ENCODE measurements at places on chromosomes 4 and X.

GRCh38 chrX:39491548-39492297 lies 606.0 kb downstream of the BCOR start:
- DNase-seq = peak; percentile 14

GRCh38 chrX:120365320-120365719 lies 3.4 kb downstream of the ATP1B4 start:
- no peak for DNase-seq

GRCh38 chr4:168163106-168163505 lies 70.8 kb downstream of the ANXA10 start:
- no peak for DNase-seq

DNA sequence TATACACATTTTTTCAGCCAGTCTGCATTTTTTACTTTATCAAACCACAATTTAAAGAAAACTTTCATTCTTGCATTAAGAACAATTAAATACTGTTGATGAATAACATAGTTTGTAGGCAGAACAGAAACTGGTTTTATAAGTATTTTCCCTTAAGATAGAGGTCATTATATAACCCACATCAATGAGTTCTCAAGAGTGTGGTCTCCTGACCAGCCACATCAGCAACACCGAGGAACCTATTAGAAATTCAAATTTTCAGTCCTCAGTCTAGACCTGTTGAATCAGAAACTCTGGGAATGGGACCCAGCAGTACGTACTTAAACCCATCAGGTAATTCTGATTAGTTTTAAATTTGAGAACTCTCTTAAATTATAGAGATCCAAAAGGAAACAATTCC lies 299.6 kb upstream of the ARSJ start:
- no peak for DNase-seq

- DNase-seq = no peak
These were observed 392.4 kb upstream of the ATOH1 start for GRCh38 chr4:93436000-93436626.

DNA sequence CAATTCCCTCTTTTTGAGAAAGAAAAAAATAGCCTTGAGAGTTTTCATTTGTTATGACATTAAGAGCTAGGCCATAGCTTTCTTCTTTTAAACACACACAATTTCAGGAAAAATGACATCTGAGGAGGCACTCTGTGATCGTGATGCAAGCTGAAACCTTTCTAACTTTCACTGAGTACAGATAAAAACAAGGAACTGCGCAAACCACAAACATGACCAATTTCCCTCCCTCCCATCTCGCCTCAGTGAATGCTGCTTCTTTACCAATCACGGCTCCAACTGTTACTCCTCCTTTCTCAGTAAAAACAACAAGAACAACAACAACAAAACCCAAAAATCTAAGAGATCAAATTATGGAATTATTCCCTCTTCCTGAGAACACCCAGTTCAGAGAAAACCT lies 626.8 kb downstream of the TLL1 start:
- no peak for DNase-seq

GRCh38 chrX:10107483-10107882 lies 49.3 kb upstream of the CLCN4 start:
- DNase-seq = no peak

DNA sequence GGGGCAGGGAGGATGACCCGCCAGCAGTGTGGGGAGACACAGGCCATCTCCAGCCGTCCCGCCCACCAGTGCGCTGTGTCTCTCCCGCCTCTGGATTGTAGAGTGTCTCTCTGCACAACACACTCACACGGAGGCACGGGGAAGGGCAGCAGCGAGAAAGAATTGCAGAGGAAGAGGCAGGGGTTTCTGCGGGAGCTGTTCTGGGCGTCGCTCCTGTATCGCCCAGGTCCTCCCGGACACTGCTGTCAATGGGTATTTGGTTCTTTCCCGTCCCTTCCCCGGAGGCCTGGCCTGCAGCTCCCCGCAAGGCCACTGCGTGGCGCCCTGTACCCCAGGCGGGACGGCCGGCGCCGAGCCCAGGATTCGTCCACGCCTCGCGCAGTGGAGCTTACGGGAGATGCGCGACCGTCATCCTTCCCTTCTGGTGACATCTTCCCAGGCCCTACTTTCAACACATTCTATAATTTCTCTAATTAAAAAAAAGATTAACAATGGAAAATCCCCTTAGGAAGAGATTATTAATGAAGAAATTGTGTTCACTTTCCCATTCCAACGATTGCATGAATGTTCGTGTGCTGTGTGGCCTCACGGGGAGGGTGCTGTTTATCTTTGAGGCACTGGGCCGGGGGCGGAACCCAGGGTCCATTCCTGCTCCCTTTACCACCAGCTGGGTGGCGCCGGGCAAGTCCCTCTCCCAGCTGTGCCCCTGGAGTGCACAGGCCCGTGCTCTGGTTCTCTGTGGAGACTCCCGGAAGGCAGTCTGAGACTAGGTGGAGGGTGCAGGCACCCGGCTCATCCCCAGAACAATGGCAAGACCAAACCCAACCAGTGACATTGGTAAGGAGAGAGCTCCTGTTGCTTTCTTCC lies 95.7 kb downstream of the CPZ start:
- DNase-seq = no peak

DNA sequence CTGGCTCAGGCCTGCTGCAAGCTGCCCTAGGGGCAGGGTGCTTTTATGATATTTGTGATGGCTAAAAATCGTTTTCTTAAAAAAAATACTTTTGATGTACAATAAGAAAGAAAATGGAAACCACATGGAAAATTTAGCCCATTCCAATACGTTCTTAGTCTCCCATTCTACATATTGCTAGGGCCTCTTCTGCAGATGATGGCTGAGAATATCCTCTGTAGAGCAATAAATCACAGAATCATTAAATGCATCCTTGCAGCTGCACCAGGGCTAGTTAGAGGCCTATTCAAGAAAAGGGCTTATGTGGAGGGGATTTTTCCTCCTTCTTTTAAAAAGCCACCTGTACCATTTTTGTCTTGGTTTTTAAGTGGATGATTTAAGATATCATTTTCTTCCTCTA lies 97.6 kb upstream of the C1GALT1C1 start:
- no peak for DNase-seq

DNA sequence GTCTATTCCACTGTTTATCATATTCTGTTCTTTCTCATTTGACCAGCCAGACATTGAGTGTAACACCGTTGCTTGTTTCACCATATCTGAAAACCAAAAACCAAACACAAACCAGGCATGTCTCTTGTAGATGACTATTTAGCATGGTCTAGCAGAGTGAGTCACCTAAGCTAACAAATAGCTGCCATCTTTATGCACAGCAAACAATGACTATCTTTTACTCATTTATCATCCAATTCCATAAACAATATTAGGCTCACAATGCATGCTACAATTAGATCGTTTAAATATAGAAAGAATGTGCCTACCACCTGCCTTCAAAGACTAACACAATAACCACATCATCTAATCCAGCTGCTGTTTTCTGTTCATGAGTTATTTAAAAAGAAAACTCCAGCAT lies 495.4 kb downstream of the PCDH19 start:
- no peak for DNase-seq

DNA sequence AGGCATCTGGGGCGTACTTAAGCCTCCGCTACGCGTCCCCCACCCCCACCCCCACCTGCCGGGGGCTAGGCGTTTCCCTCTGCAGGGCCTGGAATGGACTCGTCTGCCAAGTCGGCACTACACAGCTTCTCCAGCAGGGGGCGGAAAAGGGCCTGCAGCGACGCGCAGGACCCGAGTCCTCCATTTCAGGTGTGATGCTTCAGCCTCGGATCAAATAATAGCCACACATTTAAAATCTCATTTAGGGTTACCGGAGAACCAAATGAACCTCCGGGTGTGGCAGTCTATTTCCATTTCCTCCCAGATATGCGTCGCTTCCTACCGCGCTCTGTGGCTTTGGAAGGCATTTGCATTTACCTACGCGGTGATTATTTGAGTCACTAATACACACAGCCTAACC lies 2.9 kb downstream of the PAK3 start:
- peak; percentile 26 for DNase-seq

DNA sequence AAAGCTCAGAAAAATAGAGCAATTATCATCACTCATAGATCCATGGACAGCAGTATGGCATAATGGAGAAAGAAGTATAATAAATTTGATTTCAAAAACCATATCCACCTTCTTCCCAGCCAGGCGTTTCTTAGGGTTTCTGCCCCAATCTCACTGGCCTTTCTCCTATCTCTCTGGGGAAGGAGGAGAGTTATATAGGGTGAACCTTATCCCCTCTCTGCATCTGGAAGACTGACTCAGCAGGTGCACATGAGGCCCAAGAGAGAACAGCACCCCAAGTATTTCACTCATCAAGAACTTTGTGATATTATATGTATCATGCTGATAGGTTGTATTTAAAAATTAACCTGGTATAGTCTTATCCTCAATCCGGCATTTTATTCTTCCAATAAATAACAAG lies 318.8 kb upstream of the RASGEF1B start:
- DNase-seq = no peak

DNA sequence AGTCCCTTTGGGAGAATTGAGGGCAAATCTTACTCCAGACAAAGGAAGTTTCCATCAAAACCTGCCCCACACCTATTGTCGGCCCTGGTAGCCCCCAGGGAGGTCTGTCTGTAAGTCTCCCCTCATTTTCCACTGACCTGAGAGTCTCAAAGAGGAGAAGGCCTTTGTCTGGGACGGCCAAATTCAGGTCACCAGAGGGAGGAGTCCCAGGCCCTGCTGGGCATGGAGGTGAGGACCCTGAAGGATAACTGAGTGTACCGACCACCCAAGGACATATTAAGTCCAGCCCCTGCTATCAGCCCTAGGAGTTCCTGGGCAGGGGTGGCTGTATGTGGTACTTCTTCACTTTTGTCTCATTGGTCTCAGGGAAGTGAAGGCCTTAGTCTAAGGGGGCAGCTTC lies 229.9 kb downstream of the FGF13 start:
- no peak for DNase-seq

GRCh38 chr4:55510685-55511084 lies 36.0 kb downstream of the CLOCK start:
- no peak for DNase-seq

GRCh38 chr4:67366311-67366861 lies 178.9 kb downstream of the CENPC start:
- DNase-seq = no peak

DNA sequence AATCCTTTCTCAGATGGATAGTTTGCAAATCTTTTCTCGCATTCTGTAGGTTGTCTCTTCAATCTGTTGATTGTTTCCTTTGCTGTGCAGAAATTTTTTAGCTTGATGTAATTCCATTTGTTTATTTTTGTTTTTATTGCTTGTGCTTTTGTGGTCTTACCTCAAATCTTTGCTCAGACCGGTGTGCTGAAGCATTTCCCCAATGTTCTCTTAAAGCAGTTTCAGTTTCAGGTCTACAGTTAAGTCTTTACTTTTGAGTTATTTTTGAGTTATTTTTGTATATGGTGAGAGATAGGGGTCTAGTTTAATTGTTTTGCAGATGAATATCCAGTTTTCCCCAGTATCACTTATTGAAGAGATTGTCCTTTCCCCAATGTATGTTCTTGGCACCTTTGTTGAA lies 18.2 kb upstream of the SLC25A14 start:
- DNase-seq = no peak

DNA sequence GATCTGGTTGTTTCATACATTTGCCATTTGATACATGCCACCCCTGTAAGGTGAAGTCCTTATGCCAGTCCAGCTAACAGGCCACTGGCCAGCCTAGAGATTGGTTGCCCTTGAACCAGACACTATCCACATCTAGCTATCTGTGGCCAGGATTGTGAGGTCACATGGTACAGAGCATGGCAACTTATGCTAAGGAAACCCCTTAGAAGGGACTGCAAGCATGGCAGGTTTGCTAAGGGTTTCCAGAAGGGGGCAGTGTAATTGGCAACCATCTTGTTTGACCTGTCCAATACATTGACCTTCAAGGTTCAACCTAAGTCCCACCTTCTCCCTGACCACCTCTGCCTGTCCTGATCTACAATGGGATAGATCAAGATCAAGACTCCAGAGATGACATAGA lies 47.5 kb downstream of the SMC1A start:
- no peak for DNase-seq

- no peak for DNase-seq
These were observed 80.2 kb downstream of the ANKRD17 start for GRCh38 chr4:73178389-73178788.

GRCh38 chr4:27085396-27085795 lies 224.8 kb downstream of the STIM2 start:
- no peak for DNase-seq

- DNase-seq = no peak
These were observed 643 bp downstream of the FHL1 start for GRCh38 chrX:136147976-136148375.

DNA sequence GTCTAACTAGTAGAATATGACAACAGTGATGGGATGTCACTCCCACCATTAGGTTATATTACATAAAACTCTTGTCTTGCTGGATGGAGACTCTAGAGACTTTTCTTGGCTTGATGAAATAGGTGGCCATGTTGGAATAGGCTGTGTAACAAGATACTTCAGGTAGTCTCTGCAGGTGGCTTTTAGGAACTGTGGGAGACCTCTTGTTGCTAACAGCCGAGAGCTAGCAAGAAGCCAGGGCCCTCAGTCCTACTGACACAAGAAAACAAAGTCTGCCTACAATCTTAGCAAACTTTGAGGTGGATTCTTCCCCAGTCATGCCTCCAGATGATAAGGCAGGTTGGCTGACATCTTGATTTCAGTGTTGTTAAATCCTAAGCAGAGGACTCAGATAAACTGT lies 72.5 kb downstream of the GNL3L start:
- no peak for DNase-seq

DNA sequence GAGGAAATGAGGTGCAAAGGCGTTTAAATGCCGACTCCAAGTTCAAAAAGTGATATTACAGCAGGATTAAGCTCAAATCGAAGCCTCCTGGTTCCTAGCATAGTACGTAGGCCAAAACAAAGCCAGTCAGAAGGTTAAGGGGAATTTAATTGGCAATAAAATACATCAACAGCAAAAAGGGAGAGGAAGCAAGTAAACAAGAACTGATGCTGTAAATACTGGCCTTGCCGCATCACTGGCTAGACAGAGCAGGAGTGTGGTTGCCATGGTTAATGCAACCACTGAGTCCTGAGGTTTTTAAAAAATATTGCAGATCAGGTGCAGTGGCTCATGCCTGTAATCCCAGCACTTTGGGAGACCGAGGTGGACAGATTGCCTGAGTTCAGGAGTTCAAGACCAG lies 63.2 kb upstream of the FBXW7 start:
- no peak for DNase-seq

DNA sequence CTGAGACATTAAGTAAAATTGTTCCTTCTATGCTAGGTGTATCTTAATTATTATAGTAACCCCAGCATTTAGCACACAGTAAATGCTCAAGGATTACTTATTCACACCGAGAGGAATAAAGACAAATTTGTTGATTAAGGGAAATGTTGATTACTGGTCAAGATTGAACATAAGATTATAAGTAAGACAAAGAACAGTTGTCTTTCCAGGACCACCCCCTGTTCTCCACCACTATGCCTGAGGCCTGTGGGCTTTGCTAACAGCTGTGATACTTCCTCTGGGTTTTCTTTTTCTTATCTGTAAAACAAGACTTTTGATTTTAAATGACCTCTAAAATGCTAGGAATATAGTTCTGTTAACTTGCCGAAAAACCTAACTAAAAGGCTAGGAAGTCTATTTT lies 128.0 kb downstream of the DCLK2 start:
- no peak for DNase-seq

GRCh38 chr4:125486351-125486750 lies 171.6 kb downstream of the FAT4 start:
- DNase-seq = no peak

All from stimulated activated CD4-positive, alpha-beta T cell treated with anti-CD3 and anti-CD28 coated beads, Interleukin-15, amount 100 ng/mL, for 1 hour (primary cell).